ENCODE measurements at places on chromosomes 6 and 20. TPM values are rescaled to one million over a fixed set of nuclear protein-coding genes. Genes with fewer than 3 reads are reported as not detected.

Gene HLA-DMA
- 124 TPM for total RNA-seq

Gene SYCP2L
- total RNA-seq = 1.0 TPM

Gene SOX18
- total RNA-seq = 4.8 TPM

Gene KCNQ2
- total RNA-seq = not detected

Gene ECT2L
- total RNA-seq = not detected

Gene MLIP
- total RNA-seq = 3.8 TPM

Gene SLC2A10
- 14.9 TPM for total RNA-seq

Gene PNPLA1
- total RNA-seq = not detected

Gene NHLRC1
- 0.49 TPM for total RNA-seq

Gene SMOC2
- total RNA-seq = 40.1 TPM

Gene KIFC1
- total RNA-seq = 0.33 TPM

Gene FAM209A
- 1.0 TPM for total RNA-seq

Gene PROKR2
- total RNA-seq = not detected

Gene GPR6
- not detected for total RNA-seq

Gene ANKRD66
- total RNA-seq = not detected

Gene GDAP1L1
- total RNA-seq = not detected

Gene SPTLC3
- total RNA-seq = 7.3 TPM

Gene DCBLD1
- 8.8 TPM for total RNA-seq

Gene CLPSL1
- total RNA-seq = not detected

Gene DYNLT2
- 1.6 TPM for total RNA-seq

Gene ZNF133
- 18.9 TPM for total RNA-seq

Gene MSH5
- total RNA-seq = 24.5 TPM

Gene PRL
- not detected for total RNA-seq

Gene RHAG
- total RNA-seq = not detected

Gene CST7
- 1.1 TPM for total RNA-seq

Gene RAET1G
- not detected for total RNA-seq

Gene EDN3
- not detected for total RNA-seq

Gene OPN5
- not detected for total RNA-seq

Gene IL20RA
- total RNA-seq = not detected

Gene FOXA2
- not detected for total RNA-seq

Gene SNAP25
- total RNA-seq = 0.51 TPM

Gene PPT2
- total RNA-seq = 20.3 TPM

Gene CABLES2
- total RNA-seq = 1.1 TPM

Gene TBC1D32
- 12.6 TPM for total RNA-seq

Gene SYNCRIP
- 60.1 TPM for total RNA-seq

Gene LHFPL5
- total RNA-seq = not detected

Gene LRRC73
- not detected for total RNA-seq

Gene SPATA25
- 2.2 TPM for total RNA-seq

Gene WASF1
- total RNA-seq = 6.8 TPM

Gene C6orf58
- total RNA-seq = not detected

Gene SMPDL3A
- total RNA-seq = 21.9 TPM

Gene KIAA1755
- 1.1 TPM for total RNA-seq

Gene SLC22A3
- total RNA-seq = 6.8 TPM

Gene GJA10
- total RNA-seq = not detected

Gene LAMA5
- total RNA-seq = 14.1 TPM

Gene HMGCLL1
- total RNA-seq = 5.8 TPM
